Heart right ventricle (tissue), 16 donors: ENCODE measurements at places on chromosomes 11 and 22. TPM values are rescaled to one million over a fixed set of nuclear protein-coding genes. Genes with fewer than 3 reads are reported as not detected.

DNA sequence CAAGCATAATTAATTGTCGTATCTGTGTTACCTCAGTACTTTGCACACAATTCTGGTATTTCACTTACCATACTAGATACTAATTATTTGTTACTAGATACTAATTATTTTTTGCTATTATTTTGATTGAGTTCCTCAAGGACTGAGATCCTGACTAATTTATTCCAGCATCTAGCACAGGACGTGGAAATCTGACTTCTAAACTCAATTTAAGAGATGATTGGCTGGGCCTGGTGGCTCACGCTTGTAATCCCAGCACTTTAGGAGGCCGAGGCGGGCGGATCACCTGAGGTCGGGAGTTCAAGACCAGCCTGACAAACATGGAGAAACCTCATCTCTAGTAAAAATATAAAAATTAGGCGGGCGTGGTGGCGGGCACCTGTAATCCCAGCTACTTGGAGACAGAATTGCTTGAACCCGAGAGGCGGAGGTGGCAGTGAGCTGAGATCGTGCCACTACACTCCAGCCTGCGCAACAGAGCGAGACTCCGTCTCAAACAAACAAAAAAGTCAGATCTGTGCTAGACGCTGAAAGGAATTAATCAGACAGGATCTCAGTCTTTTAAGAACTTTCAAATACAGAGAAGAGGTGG, 527 bp upstream of the MRPL48 start:
- peak overlapping the region; percentile 64 for H3K4me3 ChIP-seq
- no peak for DNase-seq
- peaks cover 5% of the 10 kb centered on the region for H3K4me1 ChIP-seq
- H3K36me3 ChIP-seq: no peaks in the 10 kb centered on the region

- peaks cover 61% of the 10 kb centered on the region for H3K36me3 ChIP-seq
- H3K27ac ChIP-seq: peak overlapping the region; percentile 1
- no peak overlapping the region for H3K4me3 ChIP-seq
- DNase-seq: peak; percentile 73
- peaks cover 52% of the 10 kb centered on the region for H3K4me1 ChIP-seq
Observed at GRCh38 chr22:50206599-50206998, 5.8 kb downstream of the SELENOO start.

- no peak overlapping the region for H3K4me3 ChIP-seq
- no peaks in the 10 kb centered on the region for H3K36me3 ChIP-seq
- DNase-seq: no peak
- H3K4me1 ChIP-seq: peaks cover 15% of the 10 kb centered on the region
Observed at GRCh38 chr11:46512261-46512881, 81.5 kb downstream of the AMBRA1 start.

DNA sequence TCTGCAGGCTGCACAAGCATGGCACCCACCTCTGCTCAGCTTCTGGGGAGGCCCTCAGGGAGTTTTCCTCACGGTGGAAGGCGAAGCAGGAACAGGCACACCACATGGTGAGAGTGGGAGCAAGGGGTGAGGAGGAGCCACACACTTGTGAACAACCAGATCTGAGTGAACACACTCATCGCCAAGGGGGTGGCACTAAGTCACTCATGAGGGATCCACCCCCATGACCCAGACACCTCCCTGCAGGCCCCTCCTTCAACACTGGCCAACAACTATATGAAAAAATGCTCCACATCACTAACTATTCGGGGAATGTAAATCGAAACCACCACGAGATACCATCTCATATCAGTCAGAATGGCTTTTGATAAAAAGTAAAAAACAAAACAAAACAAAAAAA, 722 bp upstream of the KRTAP5-2 start:
- no peak overlapping the region for H3K27ac ChIP-seq
- DNase-seq: no peak
- no peak overlapping the region for H3K4me3 ChIP-seq
- no peaks in the 10 kb centered on the region for H3K36me3 ChIP-seq

DNA sequence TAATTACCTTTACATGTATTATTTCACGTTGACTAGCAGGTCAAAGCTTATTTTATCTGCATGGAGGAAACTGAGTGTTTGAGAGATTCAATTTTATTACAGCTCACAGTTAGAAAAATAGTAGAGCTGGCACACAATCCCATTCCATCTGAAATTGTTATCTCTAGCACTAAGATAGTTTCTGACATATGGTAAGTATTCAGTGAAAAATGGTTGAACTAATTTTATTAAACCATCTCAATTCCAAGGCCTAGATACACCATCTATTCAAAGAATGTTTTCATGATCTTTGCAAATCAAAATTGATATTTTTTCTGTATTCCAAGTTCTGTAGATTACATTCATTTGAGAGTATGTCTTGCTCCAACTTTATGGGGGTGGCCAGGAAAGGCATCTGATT, 125.4 kb upstream of the FAT3 start:
- H3K4me1 ChIP-seq: no peaks in the 10 kb centered on the region
- no peak overlapping the region for H3K4me3 ChIP-seq
- no peaks in the 10 kb centered on the region for H3K36me3 ChIP-seq

DNA sequence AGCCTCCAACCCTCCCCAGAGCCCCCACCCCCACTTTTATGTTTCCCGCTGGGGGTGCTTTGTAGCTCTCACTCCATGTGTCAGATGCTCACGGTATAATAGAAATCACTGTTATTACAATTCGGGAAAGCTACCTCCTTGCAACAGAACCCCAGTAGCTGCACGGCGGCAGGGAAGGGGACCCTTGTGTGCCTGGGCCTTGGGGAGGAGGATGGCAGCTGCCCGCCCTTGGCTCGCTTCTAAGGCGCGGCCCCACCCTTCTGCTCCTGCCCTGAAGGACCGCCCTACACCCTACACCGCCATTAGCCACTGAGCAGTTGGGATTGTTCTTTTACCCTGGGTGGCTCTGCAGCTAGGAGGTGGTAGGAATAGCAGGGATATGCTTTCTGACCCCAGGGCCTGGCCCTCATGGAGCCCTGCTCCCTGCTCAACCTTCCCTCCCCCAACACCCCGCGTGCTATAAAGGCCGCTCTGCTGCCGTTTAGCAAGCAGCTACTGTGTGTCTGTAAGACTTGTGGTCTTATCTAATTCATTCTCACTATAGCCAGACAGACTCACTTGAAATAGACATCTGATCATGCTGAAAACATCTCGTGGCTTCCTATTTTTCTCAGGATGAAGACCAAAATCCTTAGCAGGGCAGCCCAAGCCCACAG, 219.7 kb downstream of the CEP164 start:
- H3K4me3 ChIP-seq: no peak overlapping the region
- H3K27ac ChIP-seq: no peak overlapping the region
- H3K4me1 ChIP-seq: no peaks in the 10 kb centered on the region
- H3K36me3 ChIP-seq: no peaks in the 10 kb centered on the region

- no peak for DNase-seq
- H3K4me3 ChIP-seq: no peak overlapping the region
- H3K27ac ChIP-seq: peak overlapping the region; percentile 17
- no peaks in the 10 kb centered on the region for H3K4me1 ChIP-seq
Observed at GRCh38 chr11:78801161-78801884, 226.7 kb upstream of the NARS2 start.

DNA sequence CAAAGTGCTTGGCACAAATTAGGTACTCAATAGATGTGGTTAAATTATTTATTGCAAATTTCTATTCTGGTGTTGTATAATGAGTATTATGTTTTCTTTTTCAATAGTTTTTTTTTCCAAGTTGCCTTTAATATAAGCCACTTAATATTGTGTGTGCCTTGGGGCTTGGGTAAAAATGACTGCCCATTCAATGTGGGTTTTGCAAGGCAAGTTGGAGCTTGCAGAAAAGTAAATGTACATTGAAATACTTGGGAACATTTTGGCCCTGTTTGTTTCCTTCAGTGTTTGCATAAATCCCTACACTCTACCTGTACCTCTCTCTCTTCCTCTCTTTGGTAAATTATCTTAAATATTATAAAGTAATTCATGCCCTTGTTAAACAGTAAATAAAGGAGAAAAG, 2.1 kb upstream of the CCDC81 start:
- H3K27ac ChIP-seq: no peak overlapping the region
- H3K4me1 ChIP-seq: no peaks in the 10 kb centered on the region
- H3K36me3 ChIP-seq: no peaks in the 10 kb centered on the region
- H3K27me3 ChIP-seq: no peaks in the 10 kb centered on the region
- DNase-seq: no peak

- H3K4me3 ChIP-seq: no peak overlapping the region
- no peak overlapping the region for H3K27ac ChIP-seq
- no peaks in the 10 kb centered on the region for H3K4me1 ChIP-seq
Observed at GRCh38 chr11:25449091-25449490, 882.8 kb upstream of the ANO3 start.

DNA sequence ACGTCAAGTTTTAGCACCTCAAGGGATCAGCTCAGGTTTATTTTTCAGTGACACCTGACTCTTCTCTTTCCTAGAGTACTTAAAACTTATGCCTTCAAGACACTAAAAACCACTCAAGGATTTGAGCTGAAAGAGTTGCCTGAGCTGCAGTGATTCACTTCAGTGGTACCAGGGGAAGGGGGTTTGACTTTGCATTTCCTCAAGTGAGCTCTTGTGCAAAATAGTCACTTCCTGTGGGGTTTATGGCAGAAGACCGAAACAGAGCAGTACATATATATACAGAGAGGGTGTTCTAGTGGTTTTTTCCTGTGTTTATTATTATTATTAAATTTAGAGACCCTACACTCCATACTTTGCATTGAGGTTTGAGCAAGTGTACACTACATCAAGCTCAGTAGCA, 60.7 kb downstream of the DBX1 start:
- no peak for DNase-seq
- H3K36me3 ChIP-seq: peaks cover 54% of the 10 kb centered on the region
- H3K4me3 ChIP-seq: no peak overlapping the region
- H3K4me1 ChIP-seq: peaks cover 5% of the 10 kb centered on the region
- no peaks in the 10 kb centered on the region for H3K27me3 ChIP-seq
- H3K27ac ChIP-seq: no peak overlapping the region

- H3K4me3 ChIP-seq: no peak overlapping the region
- no peaks in the 10 kb centered on the region for H3K36me3 ChIP-seq
- no peak overlapping the region for H3K27ac ChIP-seq
- H3K4me1 ChIP-seq: no peaks in the 10 kb centered on the region
- H3K27me3 ChIP-seq: no peaks in the 10 kb centered on the region
- no peak for DNase-seq
Observed at GRCh38 chr11:14327116-14327515, 31.9 kb downstream of the RRAS2 start.

The IL17REL gene
- not detected for total RNA-seq

The RRM1 gene
- 27.5 TPM for total RNA-seq

The CRACR2B gene
- 11.4 TPM for total RNA-seq

The BTG4 gene
- total RNA-seq: not detected

The YPEL1 gene
- 7.4 TPM for total RNA-seq
